ENCODE measurements at places on chromosomes 12 and 14.
A peak's percentile ranks its signal among the peaks of the same experiment; 100 is the strongest.

GRCh38 chr12:132614861-132615578 lies 3.6 kb upstream of the P2RX2 start:
- DNase-seq = peak; percentile 46

GRCh38 chr12:126651133-126651532 lies 1585.9 kb downstream of the AACS start:
- no peak for DNase-seq

DNA sequence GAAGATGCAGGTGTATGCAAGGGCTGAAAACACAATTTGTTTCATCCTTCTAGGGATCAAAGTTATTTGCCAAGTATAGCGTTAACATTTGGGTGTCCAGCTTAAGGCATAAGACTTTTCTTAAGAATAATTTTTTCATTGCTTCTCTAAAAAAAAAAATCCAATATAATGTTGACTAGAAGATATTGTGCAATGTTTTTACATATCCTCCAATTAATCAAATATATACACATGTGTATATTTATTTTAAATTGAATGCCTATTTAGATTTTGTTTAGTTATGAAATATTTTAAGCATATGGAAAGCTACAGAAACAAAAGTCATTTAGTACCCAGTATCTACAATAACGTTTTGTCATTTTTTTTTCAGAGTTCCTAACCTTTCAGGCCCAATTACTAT lies 28.5 kb upstream of the KRR1 start:
- no peak for DNase-seq

GRCh38 chr12:7472060-7472459 lies 28.1 kb upstream of the CD163L1 start:
- DNase-seq = no peak

GRCh38 chr12:48758186-48758585 lies 30.7 kb downstream of the ADCY6 start:
- DNase-seq = no peak

GRCh38 chr12:125324861-125325490 lies 259.7 kb downstream of the AACS start:
- no peak for DNase-seq

GRCh38 chr14:22168092-22168955 lies 420.7 kb downstream of the DAD1 start:
- peak; percentile 56 for DNase-seq

DNA sequence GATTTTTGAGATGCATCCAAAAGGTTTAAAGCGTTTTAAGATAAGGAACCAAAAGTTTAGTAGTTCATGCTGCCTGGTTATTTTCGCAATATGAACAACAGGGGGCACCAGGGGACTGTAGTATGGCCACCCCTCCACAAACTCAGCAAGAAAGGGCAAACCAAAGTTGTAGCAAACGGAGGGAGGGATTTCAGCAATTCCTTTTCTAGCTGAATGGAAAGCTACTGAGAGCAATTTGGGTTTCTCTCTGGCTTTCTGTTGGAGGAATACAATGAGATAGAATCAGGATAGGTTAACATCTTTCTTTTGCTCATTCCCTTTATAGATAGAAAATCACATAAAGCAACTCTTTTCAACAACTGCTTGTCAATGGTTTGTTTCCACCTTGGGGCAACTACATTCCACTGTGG lies 62.5 kb downstream of the DRAM1 start:
- no peak for DNase-seq

DNA sequence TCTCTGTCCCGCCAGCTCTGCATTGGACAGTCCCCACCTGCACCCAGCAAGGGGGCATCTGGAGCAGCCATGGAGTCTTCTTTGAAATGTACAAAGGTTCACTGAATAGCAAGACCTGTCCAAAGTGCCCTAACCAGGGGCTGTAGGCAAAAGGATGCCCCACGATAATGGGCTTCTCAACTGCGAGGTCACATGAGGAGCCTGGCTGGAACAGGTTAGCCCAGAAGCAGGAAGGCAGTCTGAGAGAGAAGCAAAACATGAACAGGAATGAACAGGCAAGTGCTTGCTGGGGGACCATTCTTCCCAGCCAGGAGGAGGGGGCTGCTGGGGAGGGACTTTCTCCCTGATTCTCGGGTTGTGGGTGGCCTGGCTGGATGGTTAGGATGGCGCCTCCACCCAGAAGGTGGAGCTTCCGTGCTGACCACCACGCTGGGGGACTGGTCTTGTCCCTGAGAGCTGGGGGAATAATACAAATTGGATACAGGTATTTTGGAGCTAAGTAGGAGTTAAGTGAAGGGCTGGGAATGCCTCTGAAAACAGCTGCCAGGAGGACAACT lies 7.1 kb downstream of the KRT85 start:
- no peak for DNase-seq

DNA sequence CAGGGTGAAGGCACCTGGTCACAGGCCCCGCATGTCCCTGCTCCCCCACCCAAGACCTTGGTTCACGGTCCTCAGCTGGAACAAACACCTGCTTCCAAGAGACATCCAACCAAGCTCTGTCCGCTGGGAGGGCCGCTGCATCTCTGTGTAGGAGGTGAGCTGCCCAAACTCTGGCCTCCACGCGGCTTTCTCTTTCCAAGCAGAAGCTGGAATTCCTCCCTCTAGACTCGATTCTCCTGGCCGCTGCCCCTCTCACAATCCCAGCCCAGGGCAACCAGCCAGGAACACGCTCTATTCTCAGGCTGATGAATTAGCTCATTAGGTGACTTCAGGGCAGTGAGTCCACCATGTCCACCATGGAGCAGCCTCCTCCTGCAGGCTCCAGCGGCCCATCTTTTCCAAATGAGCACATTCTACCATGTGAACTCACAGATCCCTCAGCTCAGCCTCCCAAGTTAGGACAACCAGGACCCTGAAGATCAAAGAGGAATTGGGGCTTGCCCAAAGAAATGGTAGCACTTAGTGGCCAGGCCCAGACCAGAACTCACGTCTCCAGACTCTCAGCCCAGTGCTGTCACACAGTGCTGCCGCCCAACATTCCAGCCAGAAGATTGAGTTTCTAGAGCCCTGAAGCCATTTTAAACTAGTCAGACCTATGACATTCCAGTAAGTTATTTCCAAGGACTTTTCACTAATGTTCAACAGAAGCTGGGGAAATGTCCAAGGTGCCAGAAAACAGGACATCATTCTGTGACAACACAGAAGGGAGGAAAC lies 146.6 kb downstream of the ANO2 start:
- DNase-seq = no peak

DNA sequence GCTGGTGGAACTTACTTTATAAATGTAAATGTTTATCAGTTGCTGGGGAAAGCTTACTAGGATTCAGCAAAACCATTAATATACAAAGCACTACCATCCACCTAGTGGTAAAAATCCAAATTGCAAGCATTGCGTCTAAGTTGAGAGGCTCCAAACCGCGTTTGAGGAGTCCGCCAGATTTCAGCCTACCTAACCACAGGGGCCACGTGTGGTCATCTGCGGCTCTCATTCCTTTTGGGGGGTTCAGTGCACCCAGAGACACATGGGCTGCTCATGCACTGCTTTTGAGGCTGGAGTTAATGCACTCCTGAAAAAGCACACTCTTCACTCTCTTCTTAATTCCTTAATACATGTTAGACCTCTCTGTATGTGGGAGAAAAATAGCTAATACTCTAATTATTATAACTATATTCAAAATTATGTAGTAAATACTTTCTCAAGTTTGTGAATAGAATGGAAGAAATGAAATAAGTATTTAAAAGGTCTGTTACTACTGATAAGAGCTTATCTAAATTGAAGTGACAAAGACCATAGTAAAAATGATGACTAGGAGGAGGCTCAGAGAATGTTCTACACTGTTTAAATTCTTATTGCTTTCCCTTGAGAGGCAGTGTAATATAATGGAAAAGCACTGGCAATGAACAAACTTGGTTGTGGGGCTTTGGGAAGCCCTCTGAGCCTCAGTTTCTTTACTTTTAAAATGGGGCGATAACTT lies 41.4 kb upstream of the MANSC4 start:
- DNase-seq = no peak

DNA sequence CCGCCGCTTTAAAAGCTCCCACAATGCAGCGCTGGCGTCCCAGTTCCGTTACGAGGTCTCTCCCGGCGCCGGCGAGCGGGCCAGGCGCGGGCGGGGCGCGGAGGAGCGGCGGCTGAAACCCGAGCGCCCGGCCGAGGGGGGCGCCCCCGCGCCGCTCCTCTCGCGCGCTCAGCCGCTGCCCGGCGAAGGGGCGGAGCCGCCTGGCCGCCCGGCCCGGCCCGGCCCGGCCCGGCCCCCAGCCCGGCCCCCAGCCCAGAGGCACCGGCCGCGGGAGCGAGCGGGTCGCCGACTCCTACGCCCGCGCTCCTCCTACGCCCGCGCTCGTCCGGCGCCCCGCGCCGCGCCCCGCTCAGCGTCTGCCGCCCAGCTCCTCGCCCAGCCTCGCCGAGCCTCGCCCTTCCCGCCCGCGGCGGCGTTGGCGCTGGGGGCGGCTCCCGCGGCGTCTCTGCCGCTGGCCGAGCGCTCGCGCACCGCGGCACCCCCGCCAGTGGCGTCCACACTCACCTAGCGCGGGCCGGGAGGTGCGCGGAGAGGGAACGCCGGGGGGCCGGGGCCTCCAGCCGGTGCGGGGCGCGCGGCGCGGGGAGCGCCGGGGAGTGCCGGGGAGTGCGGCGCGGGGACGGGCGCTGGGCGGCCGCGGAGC lies at the start of gene RASSF8:
Gene RASSF8 (plus strand): TSS at position 255 of the 643 bp plus-strand sequence. CDS start 96,662 bp downstream, outside the sequence.
- DNase-seq = no peak

GRCh38 chr14:31336646-31337045 lies 83.7 kb downstream of the HEATR5A start:
- no peak for DNase-seq

GRCh38 chr14:47660158-47660557 lies 15.2 kb downstream of the MDGA2 start:
- no peak for DNase-seq

- no peak for DNase-seq
Observed at GRCh38 chr14:99699861-99700260, 15.8 kb downstream of the CYP46A1 start.

DNA sequence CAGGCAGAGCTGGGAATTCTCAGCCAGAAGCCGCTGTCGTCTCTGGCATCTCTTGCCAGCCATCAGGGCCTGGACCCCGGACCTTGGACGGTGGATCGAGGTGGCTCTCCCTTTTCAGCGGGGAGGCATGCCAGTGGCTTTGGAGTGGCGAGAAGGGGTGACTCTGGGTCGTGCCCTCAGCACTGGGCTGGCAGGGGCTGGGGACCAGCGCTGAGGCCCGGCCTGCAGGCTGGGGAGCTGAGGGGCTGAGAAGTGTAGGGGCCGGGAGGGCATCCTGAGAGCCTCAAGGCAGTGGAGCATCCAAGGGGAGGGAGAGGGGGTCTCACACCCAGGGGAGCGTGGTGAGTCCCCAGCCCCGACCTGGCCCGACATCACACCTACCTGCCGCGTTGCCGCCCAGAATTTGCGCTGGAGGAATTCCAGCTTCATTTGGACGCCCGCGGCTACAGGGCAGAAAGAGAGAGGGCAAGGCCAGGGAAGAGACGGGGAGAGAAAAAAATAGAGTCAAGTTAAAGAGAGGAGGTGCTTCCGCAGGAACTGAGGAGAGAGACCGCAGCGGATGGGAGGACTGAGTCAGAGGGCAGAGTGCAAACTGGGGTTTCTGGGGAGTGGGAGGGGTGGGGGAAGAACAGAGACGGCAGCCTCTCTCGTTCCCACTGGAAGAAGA lies 9.0 kb upstream of the LRTM2 start:
- DNase-seq = peak; percentile 19

- no peak for DNase-seq
Observed at GRCh38 chr12:5758347-5758746, 186.7 kb downstream of the ANO2 start.

- DNase-seq = no peak
Observed at GRCh38 chr12:101430456-101430855, 22.9 kb upstream of the ARL1 start.

DNA sequence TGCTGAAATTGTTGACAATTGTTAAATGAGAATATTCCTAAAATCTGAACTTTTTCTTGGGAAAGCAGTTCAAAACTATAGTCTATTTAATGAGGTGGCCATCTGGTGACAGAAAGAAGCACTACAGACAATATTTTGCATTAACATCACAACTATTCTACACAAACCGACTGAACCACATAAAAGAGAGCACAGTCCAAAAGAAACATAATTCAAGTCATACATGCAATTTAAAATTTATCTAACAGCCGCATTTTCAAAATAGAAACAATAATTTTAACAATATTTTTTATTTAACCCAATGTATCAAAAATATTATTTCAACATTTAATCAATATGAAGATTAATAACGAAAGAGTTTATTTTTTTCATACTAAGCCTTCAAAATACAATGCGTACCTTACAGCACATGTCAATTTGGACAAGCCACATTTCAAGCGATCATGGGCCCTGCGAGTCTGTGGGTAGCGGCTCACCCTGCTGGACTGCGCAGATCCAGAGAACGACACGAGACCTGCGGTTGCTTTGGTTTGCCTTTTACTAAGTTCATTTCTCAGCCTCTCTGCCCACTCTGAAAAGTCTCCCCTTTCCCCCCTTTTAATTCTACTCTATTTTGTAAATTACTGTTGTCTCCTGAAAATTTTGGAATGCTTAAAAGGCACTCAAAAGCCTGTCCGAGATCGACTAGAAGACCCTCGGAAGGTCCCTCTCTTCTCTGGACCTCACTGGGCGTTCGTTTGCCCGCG lies 947 bp upstream of the LRRC9 start:
- no peak for DNase-seq

DNA sequence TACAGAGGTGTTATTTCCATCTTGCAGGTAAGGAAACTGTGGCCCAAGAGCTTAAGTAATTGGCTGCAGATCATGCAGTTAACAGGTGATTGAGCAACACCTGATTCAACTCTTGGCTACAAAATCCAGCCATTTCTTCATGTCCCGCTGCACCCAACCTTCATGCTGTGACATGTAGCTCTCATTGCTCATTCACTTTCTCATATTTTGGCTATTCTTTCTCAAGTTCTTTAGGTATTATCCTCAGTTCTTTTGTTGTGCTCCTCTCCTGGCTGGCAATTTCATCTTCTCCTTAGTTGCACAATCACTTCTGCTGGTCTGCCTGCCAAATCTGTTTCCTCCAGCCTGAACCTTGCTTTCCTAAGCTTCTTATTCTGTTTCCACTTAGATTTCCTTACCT lies 300.8 kb downstream of the SSPN start:
- no peak for DNase-seq

- no peak for DNase-seq
Observed at GRCh38 chr12:13537623-13538022, 341.1 kb downstream of the EMP1 start.

DNA sequence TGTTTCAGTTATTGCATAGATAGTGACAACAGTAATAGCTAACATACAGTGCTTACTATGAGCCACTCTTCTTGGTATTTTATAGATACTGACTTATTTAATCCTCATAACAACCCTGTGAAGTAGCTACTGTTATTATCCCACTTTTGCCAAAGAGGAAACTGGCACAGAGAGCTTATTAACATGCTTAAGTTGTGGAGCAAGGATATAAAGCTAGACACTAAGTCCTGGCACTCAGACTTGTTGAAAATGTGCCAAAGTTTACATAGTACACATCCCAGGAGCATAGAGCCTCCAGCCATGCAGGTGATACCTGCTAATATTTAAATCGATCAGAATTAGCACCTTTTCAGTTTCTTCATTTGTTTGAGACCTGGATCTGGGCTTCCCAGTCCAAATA lies 41.8 kb downstream of the VEZT start:
- no peak for DNase-seq

Measured in T-helper 1 cell (primary cell).